Activated naive CD4-positive, alpha-beta T cell treated with anti-CD3 and anti-CD28 coated beads, Interleukin-2, amount 50 U/mL, for 16 hours (primary cell): ENCODE measurements at places on chromosomes 1 and 21.

DNA sequence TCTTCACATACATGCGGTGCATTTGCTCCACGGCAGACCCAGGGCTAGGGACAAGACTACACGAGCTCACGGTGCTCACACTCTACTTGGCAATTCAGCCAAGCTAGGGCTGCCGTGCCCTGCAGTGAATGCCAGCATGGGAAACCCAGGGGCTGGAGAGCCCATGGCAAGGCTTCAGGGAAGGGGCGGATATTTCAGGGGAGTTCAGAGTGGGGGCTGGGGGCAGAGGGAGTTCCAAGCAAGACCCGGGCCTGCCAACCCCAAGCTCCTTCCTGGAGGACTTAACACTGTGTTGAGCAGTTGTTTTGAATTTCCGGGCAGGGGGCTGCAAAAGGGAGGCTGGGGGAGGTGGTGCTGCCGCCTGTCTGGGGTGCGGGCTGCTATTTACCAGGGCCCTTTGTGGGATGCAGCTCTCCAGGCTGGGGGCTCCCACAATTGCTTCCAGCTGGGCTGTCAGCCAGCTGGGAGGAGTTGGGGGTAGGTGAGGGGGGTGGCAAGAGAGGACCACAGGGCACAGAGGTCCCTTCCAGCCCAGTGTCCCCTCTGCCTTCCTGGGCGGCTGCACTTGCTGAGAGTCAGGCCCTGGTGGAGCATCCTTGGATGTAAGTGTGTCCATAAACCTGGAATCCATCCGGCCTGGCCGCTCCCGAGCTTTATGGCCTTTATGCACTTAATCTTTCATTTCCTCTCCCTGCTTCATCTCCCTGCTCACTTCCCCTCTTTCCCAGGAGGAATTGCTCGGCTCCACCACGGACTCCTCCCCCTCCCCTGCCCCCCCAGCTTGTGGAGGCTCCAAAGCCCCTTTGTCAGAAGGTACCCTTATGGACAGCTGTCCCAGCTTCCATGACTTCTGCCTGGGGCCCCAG lies 55.8 kb upstream of the SSBP3 start:
- DNase-seq = no peak

DNA sequence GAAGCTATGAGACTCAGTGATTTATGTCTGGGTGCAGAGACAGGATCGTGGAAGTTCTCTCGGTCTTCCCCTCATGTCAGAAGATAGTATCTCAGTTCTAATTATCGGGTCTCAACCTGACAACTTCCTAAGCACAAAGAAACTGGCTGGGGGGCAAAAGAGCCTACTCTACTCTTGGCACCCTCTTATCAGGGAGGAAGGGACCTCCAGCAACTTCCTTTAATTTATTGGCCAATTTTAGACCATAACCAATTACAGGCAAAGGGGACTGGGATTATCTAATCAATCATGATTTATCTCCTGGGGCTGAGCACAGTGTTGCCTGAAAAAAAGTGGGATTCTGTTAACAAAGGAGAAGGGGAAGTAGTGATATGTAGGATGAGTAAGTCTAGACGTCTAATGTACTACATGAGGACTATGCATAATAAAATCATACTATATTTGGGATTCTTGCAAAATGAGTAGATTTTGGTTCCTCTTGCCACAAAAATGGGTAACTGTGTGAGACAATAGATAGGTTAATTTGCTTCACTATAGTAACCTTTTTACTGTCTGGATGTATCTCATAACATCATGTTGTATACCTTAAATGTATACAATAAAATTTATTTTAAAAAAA lies 98.8 kb downstream of the ZFYVE9 start:
- no peak for DNase-seq

GRCh38 chr1:67544921-67545320 lies 114.7 kb upstream of the SERBP1 start:
- DNase-seq = no peak

DNA sequence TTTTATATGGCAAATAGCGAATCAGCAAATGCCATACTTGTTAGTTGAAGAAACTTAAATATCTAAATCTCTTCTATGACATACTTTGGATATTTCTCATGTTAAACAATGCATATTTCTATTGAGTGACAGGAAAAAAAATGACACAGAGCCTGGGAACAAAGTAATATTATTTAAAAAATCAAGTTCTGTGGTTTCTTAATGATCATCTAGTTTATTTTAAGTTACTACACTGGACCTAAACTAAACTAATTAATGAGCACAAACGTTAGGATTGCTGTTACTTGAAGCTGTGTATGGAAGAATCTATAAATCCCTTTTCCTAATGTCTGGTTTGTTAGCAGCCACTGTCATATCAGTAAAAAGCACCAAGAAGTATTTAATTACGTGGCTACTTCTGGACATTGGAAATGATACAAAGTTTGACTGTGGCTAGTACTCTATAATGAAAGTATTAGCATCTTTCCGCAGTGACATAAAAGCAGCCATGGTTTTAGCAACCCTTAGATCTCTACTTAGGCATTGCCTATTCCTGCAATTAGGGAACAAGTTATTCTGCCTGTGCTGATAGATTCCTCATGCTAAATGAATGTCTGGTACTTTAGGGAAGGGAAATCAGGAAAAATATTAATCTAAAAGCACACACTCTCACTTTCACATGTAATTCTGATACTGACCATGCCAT lies 981.7 kb upstream of the B3GALT2 start:
- no peak for DNase-seq

DNA sequence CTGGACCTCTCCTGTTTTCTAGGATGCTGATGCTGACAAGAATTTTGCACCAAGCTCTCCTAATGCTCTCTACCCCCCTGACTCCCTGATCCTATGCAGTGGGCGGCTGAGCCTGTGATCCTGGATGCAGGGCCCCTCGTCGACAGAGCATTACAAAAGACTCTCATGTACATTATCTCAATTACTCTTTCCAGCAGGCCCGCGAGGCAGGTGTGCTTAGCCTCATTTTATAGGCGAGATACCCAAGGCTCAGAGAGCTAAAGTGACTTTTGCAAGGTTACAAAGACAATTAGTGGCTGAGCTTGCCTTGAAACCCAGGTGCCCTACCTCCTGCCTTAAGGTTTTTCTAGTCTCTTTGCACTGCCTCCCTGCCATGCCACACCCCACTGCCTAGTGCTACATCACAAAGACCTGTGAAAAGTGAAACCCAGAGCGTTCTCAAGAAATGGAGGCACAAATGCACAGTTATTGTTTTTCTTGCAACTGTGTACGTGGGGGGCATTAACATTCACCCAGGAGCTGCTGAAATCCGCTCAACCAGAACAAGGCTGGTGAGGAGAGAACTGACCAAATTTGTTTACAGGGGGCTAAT lies 10.0 kb upstream of the C8A start:
- no peak for DNase-seq

DNA sequence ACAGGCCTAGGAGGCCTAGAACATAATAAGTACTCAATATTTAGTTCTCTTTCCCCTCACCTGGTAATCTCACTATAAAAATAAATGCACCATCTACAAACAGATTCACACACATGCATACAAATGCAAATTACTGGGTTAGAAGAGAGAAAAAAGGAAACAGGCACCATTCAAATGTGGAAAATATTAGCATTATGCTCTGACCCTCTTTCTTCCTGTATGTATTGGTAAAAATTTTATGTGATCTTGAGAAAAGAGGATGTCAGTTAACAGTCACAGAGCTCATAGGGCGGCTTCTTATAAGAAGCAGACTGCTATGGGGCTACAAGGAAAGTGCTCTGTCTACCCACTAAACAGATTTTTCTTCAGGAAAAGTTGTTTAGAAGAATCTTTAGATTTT lies 565.4 kb downstream of the LMO4 start:
- no peak for DNase-seq

DNA sequence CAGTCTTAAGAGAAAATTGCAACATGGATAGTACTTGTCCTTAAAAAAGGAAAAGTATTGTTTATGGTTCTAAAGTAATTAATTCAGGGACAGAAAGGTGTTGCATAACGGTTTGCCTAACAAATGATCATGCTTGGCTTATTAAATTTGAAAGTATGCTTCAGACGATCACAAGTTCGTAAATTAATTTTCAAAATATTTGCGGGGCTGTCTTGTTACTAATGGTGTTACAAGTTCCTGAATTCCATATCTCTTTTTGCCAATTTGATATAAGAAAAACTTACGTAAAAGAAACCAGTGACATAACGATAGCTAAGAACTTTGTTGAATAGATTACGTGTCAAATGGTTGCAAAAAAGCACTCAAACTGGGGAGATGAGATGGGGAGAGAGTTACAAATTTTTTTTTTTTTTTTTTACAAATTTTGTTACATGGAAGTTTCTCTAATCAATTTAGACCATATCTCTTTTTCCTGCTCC lies 1.3 kb downstream of the AGO3 start:
- DNase-seq = no peak

GRCh38 chr1:14926229-14926628 lies 227.3 kb upstream of the TMEM51 start:
- DNase-seq = no peak

DNA sequence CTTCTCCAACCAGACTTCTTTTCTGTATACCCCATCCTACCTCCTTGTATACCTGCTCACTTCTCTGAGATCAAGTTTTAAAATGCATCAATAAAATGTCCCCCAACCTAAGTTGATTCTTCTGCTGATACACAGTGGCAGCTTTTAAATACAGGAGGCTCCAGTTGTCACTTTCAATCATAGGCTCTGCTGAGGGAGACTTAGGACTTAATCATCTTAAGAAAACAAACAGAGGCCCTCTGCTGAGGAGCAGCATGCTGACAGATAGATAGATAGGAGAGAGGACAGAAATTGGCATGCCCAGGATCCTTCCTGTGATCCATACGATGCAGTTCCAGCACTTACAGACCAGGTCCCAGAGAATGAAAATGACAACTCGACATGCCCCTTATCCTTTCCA lies 311.0 kb upstream of the PROX1 start:
- no peak for DNase-seq

GRCh38 chr1:148318123-148318903 lies 164.8 kb downstream of the PPIAL4G start:
- peak; percentile 36 for DNase-seq

DNA sequence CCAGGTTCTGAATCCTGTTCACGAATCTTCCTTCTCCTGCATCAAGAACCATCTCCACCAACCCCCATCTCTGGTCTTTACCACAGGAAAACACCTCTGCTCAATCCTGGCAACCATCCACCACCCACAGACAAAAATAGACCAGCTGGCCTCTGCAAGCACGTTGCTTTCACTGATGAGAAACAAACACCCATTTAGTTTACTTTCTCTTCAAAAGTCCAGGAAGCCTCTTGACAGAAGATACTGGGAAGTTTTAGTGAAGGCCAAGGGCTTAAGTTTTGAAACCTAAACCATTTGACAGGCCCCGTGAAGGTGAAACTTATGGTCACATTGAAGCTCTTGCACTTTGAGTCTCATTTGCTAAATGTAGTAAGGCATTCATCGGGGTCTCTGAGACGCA lies 122.6 kb upstream of the PPP2R5A start:
- DNase-seq = no peak

DNA sequence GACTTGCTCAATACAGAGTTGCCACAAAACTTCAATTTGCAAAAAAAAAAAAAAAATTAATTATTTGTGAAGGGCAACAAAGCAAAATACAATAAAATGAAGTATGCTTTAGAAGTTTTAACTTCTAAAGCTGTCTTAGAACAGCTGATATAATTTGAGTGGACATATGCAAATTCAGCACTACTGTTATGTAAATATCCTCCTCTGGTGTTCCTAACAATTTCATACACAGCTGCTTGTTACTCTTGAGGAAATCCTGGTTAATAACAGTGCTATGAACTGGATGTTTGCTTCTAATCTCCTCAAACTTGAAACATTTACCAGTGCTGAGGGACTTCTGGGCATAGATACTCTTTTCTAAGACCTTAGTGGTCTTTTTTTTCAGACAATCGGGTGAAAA lies 69.6 kb upstream of the COL24A1 start:
- DNase-seq = no peak

DNA sequence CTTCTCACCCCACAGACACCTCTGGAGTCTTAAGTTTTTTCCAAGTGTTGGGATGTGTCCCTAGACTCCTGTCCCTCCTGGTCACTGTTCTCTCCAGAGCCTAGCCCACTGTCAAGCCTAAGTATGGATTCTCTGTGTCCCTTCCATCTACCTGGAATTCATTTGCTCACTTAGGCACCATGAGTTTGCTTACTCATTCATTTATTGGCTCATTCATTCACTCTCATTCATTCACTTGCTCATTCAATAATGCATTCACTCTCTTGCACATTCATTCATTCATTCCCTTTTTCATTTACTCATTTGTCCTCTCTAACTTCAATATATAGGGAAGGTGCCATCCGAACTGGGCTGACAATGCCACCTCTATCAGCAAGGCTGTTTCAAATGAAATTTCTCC lies 1.6 kb downstream of the S100A16 start:
- no peak for DNase-seq

DNA sequence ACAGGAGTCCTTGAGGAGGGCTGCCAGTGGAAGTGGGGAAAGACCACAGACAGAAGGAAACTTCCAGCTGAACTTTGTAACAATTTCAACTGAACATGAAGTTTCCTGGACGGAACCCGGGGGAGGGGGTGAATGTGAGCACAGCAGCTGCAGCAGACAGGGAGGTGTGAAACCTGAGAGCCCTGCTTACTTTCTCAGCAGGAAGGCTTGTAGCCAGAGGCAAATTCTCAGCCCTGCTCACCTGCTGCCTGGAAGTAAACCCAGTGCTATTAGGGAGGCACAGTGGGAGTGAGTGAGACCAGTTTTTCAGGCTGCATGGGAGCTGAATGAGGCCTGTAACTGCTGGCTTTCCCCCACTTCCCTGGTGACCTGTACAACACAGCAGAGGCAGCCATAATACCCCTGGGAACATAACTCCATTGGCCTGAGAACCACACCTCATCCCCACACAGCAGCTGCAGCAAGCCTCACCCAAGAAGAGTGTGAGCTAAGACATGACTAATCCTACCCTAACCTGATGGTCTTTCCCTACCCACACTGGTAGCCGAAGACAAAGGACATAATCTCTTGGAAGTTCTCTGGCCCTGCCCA lies 9.6 kb upstream of the SPRR2F start:
- no peak for DNase-seq

DNA sequence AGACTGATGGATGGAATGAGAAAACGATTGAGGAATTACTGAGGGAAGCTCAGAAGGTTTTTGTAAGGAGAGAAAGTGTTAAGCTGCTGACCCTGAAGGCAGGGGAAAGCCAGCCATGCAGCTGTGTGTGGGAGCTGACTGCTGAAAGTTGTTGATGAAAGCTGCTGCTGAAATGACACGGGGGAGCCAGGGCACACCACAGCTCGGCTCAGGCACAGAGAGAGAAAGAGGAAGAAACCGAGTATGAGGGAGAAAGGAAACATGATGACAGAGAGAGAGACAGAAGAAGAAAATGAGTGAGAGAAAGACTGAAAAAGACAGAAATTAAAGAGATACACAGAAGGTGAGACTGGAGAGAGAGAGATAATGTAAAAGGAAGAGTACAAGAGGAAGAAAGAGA lies 115.5 kb downstream of the LRRC53 start:
- no peak for DNase-seq

DNA sequence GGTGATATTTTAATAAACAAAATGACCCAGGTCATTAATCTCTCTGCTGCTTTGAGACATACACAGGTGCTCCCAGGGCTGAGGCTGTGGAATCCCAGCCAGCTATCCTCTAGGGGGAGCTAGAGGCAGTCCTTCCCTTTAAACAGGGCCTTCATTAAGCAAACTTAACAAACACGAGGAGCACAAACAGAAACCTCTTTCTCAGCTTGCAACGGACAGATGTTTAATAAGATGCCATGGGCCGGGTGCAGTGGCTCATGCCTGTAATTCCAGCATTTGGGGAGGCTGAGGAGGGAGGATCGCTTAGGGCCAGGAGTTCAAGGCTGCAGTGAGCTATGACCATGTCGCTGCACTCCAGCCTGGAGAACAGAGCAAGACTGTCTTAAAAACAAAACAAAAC lies 106.7 kb downstream of the HIVEP3 start:
- peak; percentile 47 for DNase-seq

GRCh38 chr1:27971674-27972073 lies 11.9 kb downstream of the XKR8 start:
- DNase-seq = no peak
